ENCODE measurements at places on chromosomes 3 and 15. TPM values are rescaled to one million over a fixed set of nuclear protein-coding genes. Genes with fewer than 3 reads are reported as not detected.

- DNase-seq: no peak
Measured at GRCh38 chr3:127028781-127029657, 46.1 kb downstream of the PLXNA1 start.

GRCh38 chr3:36893826-36894225 lies 51.0 kb downstream of the TRANK1 start:
- no peak for DNase-seq

Gene ACP3
- total RNA-seq: 2.5 TPM

DNA sequence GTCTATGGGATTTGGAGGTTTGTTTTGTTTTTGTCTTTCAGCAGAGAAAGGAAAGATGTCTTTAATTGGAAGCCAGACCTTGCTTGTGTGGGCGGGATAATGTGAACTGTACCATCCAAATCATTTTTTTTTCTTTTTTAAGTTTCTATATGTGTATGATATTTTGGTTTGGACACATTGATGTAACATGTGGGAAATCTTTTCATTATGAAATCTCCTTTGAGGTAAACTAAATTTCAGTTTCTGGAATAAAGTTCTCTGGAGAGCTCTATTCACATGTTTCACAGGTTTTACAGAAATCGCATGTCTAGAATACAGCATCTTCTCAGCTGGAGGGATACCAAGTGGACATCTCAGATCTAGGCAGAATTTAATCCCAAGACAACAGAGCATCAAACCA lies 451.5 kb upstream of the MDFIC2 start:
- no peak for DNase-seq

- no peak for DNase-seq
Measured at GRCh38 chr15:86021281-86022264, 58.1 kb upstream of the AGBL1 start.
